ENCODE measurements at places on chromosomes 16 and 17.

DNA sequence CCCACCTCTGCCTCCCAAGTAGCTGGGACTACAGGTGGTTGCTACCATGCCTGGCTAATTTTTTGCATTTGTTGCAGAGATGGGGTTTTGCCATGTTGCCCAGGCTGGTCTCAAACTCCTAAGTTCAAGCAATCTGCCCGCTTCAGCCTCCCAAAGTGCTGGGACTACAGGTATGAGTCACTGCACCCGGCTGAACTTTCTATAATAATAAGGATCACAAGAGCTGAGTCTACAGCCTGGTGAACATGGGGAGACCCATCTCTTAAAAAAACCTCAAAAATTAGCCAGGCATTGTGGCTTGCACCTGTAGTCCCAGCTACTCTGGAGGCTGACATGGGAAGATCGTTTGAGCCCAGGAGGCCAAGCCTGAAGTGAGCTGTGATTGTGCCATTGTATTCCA is 53.5 kb downstream of the WDR59 start:
- DNase-seq: no peak

GRCh38 chr16:56278196-56278855 is 87.0 kb downstream of the GNAO1 start:
- DNase-seq: no peak

DNA sequence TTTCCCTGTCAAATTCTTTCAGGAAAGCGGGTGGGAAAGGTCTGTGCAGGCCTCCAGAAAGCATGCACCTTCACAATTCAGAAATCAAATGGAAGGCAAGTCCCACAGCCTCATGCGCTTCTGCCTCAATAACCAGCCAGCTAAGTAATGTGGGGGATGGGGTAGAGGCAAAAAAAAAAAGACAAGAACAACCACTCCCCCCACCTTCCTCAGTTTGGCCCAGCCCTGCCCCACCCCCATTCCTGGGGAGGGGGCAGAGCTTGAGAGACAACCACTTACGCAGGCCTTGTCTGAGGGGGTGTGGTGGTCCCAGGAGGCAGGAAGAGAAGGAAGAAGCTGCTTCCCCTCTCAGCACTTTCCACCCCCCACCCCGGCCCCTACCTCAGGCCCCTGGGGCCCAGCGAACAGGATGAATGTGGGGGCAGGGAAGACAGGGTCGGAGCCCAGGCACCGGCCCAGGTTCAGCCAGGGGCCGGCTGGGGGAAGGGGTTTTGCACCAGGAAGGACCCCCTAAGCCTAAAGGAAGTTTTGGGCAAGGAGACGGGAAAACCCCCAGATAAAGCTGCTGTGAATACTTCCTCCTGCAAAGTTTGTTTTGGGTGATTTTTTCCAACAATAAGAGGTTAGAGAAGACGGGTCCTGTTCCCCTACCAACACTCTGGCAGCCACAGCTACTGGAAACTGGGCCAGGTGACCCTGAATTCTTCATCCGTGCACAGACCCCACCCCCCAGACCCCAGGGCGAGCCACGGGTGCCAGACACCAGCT is 1.2 kb downstream of the JUP start:
- DNase-seq: peak; percentile 44

DNA sequence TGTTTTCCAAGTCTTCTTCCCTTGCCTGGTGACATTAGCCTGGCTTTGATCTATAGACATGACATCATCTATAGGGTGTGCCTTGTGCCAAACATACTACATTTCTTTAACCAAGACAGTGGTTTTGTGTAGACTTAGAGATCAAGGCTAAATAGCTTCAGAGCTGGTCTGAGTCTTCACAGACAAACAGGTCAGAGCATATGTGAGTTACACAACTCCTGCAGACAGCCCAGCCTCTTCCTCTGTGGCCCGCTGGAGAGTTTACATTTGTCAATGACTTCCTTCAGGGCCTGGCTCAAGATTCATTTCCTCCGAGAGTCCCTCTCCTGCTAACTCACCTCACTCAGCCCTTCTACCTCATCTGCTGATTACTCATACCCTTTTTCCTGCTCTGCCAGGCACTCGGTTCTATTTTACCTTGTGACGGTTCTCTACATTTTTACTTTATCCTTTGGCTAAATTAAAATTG is 73.1 kb upstream of the TANC2 start:
- peak; percentile 94 for DNase-seq

DNA sequence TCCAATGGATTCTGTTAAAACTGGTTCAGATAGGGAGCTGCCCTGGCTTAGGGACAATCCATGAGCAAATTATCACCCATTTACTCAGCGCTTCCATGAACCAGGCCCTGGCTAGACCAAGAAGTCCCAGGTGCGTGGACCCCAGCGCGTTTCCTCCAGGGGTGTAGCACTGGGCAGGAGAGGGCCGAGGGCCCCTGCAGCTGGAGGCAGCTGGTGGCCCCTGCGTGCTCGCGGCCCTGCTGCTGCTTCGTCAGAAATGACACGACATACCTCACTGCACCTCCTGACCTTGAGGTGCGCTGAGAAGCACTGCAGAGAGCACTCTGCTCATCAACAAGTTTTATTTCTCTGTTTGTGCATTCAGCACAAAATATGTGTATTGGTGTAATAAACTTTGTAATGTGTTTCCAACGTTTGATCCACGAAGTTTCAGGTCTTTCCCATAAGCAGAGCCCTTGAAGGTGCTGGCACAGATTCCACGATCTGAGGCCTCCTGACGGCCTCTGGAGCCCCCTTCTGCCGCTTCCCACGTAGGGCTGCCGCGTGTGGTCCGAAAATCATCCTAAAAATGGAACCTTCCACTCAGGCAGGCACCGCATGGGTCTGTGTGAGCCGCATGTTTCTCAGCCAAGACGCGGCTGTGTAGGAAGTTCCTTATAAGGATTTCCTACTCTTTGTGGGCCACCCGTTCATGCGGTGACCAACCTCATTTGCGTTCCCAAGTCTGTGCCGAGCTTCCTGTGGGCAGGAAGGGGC is 50.8 kb upstream of the ZCCHC14 start:
- DNase-seq: no peak

GRCh38 chr16:58451945-58452401 is 48.0 kb upstream of the NDRG4 start:
- DNase-seq: peak; percentile 29

DNA sequence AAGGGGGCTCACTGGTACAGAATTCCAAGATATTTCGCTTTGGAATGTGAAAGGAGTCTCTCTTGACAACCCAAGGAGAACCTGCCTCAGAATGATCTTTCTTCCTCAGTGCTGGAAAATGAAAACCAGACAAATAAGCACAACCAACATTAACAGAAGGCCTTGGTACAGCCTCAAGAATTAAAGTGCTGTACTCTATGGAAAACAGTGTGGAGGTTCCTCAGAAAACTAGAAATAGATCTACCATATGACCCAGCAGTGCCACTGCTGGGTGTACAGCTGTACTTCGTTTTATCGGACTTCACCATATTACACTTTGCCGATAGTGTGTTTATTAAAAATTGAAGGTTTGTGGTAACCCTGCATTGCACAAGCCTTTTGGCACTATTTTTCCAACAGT is 25.2 kb downstream of the HLF start:
- no peak for DNase-seq

GRCh38 chr17:74850914-74851313 is 8.8 kb downstream of the GRIN2C start:
- DNase-seq: no peak

- DNase-seq: no peak
Measured at GRCh38 chr17:74738051-74738996, 1.3 kb downstream of the RAB37 start.

DNA sequence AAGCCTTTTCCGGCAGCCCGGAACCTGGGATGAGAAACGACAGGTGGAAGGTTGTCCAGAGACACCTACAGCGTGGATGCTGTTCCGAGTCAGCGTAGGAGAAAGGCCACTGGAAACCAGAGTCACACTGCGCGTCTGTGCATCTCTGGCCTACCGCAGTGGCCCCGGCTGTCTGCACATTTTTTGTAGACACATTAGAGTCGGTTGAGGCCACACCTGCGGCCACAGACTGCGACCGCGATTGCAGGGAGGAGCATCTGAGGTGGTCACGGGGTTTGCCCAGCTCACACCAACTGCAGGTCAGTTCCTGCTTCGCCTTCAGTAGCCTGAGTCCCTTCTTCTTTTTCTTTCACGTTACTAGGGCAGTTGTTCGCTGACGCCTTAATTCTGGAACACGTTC is 52.4 kb downstream of the WDR45B start:
- DNase-seq: no peak

GRCh38 chr17:47670064-47670463 is 20.3 kb downstream of the KPNB1 start:
- no peak for DNase-seq

DNA sequence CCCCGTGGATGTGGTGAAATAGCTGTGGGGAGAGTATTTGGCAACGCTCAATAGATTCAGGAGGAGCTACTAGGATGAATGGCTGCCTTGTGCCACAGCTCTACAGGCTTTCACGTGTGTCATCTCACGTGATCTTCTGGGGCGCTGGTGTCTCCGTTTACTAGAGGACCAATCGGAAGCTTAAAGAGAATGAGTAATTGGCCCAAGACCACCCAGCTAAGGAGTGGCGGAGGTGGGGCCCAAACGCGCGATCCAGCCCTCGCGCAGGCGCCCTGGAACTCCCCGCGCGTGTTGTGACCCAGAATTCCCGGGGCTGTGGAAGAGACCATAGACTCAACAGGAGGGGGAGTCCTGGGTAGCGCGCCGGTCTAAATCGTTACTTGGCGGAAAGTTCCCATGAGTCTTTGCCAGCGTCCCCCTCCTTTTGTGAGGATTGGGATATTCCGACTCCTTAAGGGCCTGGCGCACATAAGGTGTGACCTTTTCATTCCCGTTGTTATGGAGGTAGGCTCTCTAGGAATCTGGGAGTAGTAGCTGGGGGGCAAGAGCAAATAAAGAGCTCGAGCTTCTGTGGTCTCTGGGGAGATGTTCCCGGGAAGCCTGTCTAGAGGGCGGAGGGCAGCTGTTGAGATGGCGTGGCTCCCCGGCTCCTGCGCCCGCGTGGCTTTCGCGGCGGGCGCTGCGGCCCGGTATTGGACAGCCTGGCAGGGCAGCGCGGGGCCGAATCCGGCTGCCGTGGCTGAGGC is 23.4 kb downstream of the TRPV2 start:
- DNase-seq: peak; percentile 99

- DNase-seq: no peak
Measured at GRCh38 chr17:8138374-8138671, 13.9 kb downstream of the PER1 start.

DNA sequence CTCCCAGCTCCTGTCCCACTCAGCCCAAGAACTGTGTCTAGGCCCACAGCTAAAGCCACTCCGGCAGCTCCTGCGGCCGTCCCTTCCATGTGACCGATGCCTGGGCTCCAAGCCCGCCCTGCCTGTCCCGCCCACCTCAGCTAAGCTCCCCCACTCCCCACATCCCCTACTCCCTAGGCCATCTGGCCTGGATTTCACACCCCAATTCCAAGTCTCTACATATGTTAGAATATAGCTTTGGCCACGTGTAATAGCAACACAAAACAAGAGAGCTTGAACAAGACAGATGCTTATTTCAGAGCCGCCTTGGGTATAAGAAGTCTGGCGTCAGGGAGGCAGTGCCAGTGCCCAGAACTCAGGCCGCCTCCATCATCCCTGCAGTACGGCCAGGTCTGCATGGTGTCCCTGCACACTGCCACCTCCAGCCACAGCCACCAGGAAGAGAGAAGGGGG is 30.0 kb upstream of the USP22 start:
- no peak for DNase-seq

GRCh38 chr17:80132906-80133625 is 13.9 kb downstream of the EIF4A3 start:
- no peak for DNase-seq

DNA sequence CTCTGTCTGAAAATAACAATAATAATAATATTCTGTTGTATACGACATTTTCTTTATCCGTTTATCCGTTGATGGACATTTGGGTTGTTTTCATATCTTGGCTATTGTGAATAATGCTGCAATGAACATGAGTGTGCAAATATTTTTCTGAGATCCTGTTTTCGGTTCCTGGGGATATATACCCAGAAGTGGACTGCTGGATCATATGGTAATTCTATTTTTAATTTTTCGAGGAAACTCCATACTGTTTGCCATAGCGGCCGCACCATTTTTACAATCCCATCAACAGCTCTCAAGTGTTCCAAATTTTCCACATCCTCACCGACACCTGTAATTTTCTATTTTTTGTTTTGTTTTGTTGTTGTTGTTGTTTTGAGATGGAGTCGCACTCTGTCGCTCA is 5.3 kb upstream of the PRSS41 start:
- DNase-seq: no peak

GRCh38 chr16:46731691-46732555 is 16.2 kb downstream of the MYLK3 start:
- DNase-seq: no peak

- DNase-seq: no peak
Measured at GRCh38 chr17:64520359-64520758, 13.6 kb downstream of the CEP95 start.

DNA sequence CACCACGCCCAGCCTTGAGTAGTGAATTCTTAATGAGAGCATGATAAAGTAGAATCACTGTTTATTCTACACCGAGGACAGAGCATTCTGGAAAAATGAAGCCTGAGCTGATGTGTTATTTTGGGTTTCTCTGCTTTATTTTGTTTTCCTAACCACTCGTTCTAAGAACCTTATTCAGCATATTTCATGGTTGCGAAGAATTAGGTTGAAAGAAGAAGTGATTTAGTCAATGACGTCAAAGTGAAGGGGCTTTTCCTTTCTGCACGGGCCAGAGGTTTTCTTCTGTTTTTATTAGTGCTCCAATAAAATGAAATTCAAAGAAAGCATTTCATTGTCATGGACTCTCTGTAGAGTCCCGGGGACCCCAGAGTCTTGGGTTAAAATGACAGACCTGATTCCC is 178.5 kb downstream of the MAF start:
- no peak for DNase-seq

Measured in RWPE1 (cell line).